ENCODE measurements at places on chromosomes 12 and 14. TPM values are rescaled to one million over a fixed set of nuclear protein-coding genes. Genes with fewer than 3 reads are reported as not detected.

- no peaks in the 10 kb centered on the region for H3K36me3 ChIP-seq
- no peak for DNase-seq
- H3K27ac ChIP-seq = no peak overlapping the region
- H3K27me3 ChIP-seq = no peaks in the 10 kb centered on the region
Observed at GRCh38 chr12:69026336-69026735, 93.4 kb upstream of the CPM start.

Gene NRDE2
- total RNA-seq = 29.6 TPM

GRCh38 chr14:71371711-71372396 lies 464.6 kb downstream of the PCNX1 start:
- no peak for DNase-seq
- H3K27ac ChIP-seq = no peak overlapping the region
- peaks cover 16% of the 10 kb centered on the region for H3K4me1 ChIP-seq
- no peak overlapping the region for H3K4me3 ChIP-seq

DNA sequence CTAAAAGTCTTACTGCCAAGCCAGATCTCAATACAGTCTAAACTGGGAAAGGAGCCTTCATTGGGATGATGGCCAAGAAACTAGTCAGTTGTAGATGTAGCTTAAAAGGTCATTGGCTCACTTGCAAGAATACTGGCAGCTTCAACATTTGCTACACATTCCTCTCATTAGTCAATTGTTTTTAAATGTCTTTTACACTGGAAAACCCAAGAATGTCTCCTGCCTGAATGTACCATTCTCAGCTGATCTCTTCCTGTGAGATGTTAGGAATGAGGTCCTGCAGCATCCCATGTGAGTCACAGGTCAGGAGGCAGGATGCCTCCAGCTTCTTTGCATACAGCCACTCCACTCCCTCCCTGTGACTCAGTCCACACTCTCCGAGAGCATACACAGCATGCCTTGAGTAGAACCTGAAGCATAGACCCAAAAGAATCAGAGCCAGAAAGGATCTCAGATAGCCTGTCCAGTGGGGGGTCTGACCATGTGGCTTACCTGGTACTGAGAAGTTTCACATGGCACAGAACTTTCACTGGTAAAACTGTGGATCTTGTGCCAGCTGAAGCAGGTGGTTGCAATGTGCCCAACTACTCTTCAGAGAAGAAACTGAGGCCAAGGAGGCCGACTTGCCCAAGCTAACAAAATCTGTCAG lies 56.0 kb upstream of the HECTD1 start:
- no peak for DNase-seq
- H3K27ac ChIP-seq = no peak overlapping the region
- no peaks in the 10 kb centered on the region for H3K27me3 ChIP-seq
- peaks cover 6% of the 10 kb centered on the region for H3K4me1 ChIP-seq
- H3K4me3 ChIP-seq = no peak overlapping the region
- H3K36me3 ChIP-seq = no peaks in the 10 kb centered on the region

- H3K4me1 ChIP-seq = no peaks in the 10 kb centered on the region
- H3K4me3 ChIP-seq = no peak overlapping the region
- H3K36me3 ChIP-seq = no peaks in the 10 kb centered on the region
- no peak overlapping the region for H3K27ac ChIP-seq
- DNase-seq = no peak
- no peaks in the 10 kb centered on the region for H3K27me3 ChIP-seq
Observed at GRCh38 chr14:44379292-44379977, 127.6 kb downstream of the FSCB start.

DNA sequence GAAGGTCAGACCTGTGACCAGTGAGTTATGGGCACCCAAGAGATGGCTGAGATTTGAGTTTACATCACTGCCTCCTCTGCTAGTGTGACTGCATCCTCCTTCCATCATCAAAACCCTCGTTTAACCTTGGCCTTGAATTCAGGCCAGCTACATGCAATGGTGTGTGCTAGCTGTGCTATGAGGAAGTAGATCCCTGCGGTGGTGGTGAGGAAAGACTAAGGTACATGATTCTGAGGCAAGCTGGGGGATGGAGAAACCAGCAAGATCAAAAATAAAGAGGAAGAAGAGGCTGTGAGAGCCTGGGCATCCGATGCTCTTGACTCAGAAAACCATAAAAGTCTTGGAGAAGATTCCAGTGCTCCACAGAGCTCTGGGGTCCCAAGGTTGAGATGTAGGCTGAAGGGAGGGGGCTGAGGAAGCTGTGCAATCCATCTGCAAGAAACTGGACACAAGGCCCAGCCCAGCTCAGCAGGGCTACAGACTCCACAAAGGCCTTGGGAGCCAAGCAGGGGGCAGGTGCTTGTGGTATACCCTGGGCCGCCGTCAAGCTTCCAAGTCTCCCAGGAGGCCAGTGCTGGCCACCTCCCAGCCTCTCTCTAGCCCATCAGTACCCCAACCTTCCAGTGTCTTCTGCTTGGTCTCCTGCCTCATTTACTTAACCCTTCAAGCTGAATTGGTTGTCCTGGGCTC lies 774.8 kb downstream of the VRK1 start:
- no peak overlapping the region for H3K4me3 ChIP-seq
- peaks cover 10% of the 10 kb centered on the region for H3K36me3 ChIP-seq
- no peak for DNase-seq
- no peak overlapping the region for H3K27ac ChIP-seq
- H3K4me1 ChIP-seq = peaks cover 9% of the 10 kb centered on the region

Gene TMEM233
- not detected for total RNA-seq

GRCh38 chr12:125163148-125163547 lies 97.9 kb downstream of the AACS start:
- H3K27ac ChIP-seq = no peak overlapping the region
- DNase-seq = no peak
- no peaks in the 10 kb centered on the region for H3K4me1 ChIP-seq
- H3K36me3 ChIP-seq = no peaks in the 10 kb centered on the region
- no peak overlapping the region for H3K4me3 ChIP-seq
- peaks cover 4% of the 10 kb centered on the region for H3K27me3 ChIP-seq

Gene SLC6A13
- total RNA-seq = 1.1 TPM

DNA sequence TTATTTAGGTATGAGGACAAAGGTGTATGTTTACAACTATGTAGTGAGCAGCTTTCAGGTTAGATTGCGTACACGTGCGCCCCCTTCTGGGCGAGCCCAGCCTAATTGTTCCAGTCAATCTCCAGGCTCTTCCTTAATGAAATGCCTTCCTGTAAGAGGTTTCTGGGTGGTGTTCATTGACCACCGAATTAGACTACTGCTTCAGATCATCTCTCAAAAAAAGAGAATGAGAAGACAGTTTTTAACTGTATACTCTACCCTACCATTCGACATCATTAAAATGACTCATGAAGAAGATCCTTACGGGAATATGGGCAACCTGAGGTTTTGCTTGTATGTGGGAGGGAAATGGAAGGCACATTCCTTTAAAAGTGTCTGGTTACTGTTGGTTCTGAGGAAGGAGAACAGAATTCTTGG lies 2.1 kb downstream of the LUM start:
- no peak overlapping the region for H3K27ac ChIP-seq
- no peaks in the 10 kb centered on the region for H3K27me3 ChIP-seq
- H3K4me3 ChIP-seq = no peak overlapping the region
- no peak for DNase-seq

- no peak overlapping the region for H3K27ac ChIP-seq
- no peaks in the 10 kb centered on the region for H3K27me3 ChIP-seq
- no peak overlapping the region for H3K4me3 ChIP-seq
- no peaks in the 10 kb centered on the region for H3K36me3 ChIP-seq
- no peaks in the 10 kb centered on the region for H3K4me1 ChIP-seq
- no peak for DNase-seq
Observed at GRCh38 chr12:127670796-127671195, 596.2 kb upstream of the TMEM132C start.

Gene FGF23
- not detected for total RNA-seq

Gene COQ10A
- total RNA-seq = 37.7 TPM

DNA sequence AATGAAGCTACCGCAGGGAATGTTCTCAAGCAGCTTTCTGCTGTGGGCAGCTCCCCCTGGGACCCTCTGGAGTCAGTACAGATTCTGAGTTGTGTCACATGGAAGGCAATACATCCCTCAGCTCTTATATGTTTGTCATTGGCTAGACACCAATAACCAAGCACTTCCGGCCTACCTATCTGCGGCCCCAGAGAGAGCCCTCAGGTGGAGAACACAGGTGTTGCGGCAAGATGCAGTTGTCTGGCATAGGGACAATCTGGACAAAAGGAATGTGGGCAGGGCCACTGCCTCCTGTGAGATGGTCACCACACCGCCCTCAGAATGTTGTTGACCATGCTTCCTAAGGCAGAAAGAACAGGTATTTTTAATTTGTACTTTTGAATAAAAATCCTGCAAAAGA lies 118.7 kb downstream of the BRMS1L start:
- no peaks in the 10 kb centered on the region for H3K27me3 ChIP-seq
- no peaks in the 10 kb centered on the region for H3K36me3 ChIP-seq
- no peak overlapping the region for H3K27ac ChIP-seq
- no peak overlapping the region for H3K4me3 ChIP-seq

Gene CPNE6
- total RNA-seq = not detected

DNA sequence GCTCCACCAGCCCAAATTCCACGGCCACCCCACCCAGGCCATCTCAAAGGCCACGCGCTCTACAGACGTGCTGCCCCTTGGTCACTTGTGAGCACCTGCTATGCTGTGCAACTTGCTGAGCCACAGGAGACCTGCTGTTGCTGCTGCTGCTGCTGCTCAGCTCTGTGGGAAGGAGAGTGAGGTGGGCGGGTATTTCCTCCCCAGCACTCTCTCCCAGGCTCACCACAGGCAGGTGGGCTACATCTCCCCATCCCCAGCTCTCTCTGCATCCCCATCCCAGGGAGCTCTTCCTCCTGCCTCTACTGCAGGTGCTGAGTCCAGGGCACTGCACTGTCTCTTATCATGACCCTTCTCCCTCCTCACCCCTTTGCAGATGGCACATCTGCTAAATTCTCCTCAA lies 306.9 kb downstream of the BCL11B start:
- DNase-seq = no peak
- H3K36me3 ChIP-seq = no peaks in the 10 kb centered on the region
- no peaks in the 10 kb centered on the region for H3K27me3 ChIP-seq
- peak overlapping the region; percentile 82 for H3K27ac ChIP-seq
- H3K4me1 ChIP-seq = peaks cover 37% of the 10 kb centered on the region

DNA sequence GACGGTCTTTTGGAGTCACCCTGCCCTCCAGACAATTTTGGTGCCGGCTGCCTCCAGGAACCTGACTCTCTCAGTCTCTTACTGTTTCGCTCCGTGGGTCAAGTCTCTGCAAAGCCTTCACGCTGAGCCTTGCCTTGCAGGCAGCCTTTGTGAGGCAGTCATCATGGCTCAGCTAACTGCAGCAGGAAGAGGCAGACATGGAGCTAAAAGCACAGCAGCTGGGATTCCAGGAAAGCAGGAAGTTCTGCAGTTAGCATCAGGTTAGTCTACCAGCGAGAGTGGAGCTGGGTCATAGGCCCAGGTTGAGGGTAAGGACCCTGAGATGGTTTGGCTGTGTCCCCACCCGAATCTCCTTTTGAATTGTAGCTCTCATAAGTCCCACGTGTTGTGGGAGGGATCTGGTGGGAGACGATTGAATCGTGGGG lies 305.4 kb downstream of the PCNX1 start:
- H3K4me3 ChIP-seq = no peak overlapping the region
- peak overlapping the region; percentile 21 for H3K27ac ChIP-seq
- no peak for DNase-seq
- H3K36me3 ChIP-seq = peaks cover 4% of the 10 kb centered on the region
- no peaks in the 10 kb centered on the region for H3K27me3 ChIP-seq
- H3K4me1 ChIP-seq = no peaks in the 10 kb centered on the region

Gene PTPN21
- not detected for total RNA-seq

GRCh38 chr12:117388951-117389446 lies 27.6 kb upstream of the NOS1 start:
- no peaks in the 10 kb centered on the region for H3K4me1 ChIP-seq
- peaks cover 15% of the 10 kb centered on the region for H3K27me3 ChIP-seq
- no peak overlapping the region for H3K27ac ChIP-seq
- no peak for DNase-seq

GRCh38 chr12:19893514-19893913 lies 454.2 kb downstream of the AEBP2 start:
- peaks cover 10% of the 10 kb centered on the region for H3K27me3 ChIP-seq
- H3K36me3 ChIP-seq = no peaks in the 10 kb centered on the region
- DNase-seq = no peak
- no peak overlapping the region for H3K4me3 ChIP-seq
- H3K27ac ChIP-seq = no peak overlapping the region
- H3K4me1 ChIP-seq = peaks cover 2% of the 10 kb centered on the region

DNA sequence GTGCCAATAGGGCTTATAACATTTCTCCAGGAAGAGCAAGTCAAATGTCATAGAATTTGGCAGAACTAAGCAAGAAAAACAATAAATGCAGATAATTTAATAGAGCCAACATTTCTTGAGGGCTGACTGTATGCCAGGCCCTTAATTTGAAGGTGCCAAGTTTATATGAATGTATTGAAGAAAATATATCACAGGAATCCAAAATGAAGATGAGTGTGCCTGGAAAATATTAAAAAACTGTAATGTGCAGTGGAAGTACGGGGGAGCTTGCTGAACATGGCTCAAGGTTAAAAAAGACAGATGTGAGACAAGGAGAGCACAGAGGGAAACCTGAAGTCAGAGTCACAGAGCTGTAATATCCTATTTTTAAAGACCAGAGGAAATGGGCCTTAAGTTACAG lies 16.4 kb downstream of the NR1H4 start:
- H3K27me3 ChIP-seq = peaks cover 1% of the 10 kb centered on the region
- H3K4me3 ChIP-seq = no peak overlapping the region
- DNase-seq = no peak
- no peaks in the 10 kb centered on the region for H3K4me1 ChIP-seq
- H3K36me3 ChIP-seq = no peaks in the 10 kb centered on the region
- H3K27ac ChIP-seq = no peak overlapping the region

DNA sequence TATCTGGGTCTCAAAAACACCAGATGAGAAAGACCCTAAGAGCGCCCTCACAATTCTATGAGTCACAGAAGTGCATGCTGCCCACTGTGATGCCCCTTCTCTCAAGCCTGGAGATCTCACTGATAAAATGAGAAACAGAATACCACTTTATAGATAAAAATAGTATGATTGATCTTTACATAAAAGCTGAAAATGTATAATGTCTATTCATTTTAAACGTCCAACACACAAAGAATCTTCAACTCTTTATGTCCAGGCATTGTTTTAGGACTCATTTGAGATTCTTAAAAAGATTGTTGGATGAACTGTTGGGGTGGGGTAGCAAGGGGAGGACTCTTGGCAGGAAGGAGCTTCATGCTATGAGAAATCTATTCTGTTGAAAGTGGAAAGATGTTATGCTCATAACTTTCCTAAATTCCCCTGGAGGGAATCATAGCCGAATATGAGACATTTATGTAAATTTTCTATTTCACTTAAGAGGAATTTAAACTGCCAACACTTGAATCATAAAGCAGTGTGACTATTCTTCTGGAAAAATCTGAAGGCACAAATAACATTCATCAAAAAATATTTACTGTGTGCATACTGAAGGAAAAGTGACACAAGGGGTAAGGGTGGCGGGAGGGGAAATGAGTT lies 174.6 kb downstream of the STXBP6 start:
- no peak for DNase-seq
- peaks cover 3% of the 10 kb centered on the region for H3K4me1 ChIP-seq
- no peak overlapping the region for H3K27ac ChIP-seq
- no peak overlapping the region for H3K4me3 ChIP-seq
- H3K36me3 ChIP-seq = no peaks in the 10 kb centered on the region

Gene P2RX2
- not detected for total RNA-seq

GRCh38 chr14:64089920-64090319 lies 204.3 kb downstream of the ESR2 start:
- H3K36me3 ChIP-seq = no peaks in the 10 kb centered on the region
- H3K4me1 ChIP-seq = no peaks in the 10 kb centered on the region
- DNase-seq = no peak
- H3K27ac ChIP-seq = no peak overlapping the region
- H3K27me3 ChIP-seq = no peaks in the 10 kb centered on the region
- H3K4me3 ChIP-seq = no peak overlapping the region
